NCI-H524 (cell line): ENCODE measurements at places on chromosomes 11 and 22.

- no peak for DNase-seq
Measured at GRCh38 chr11:34773211-34773610, 143.0 kb downstream of the APIP start.

DNA sequence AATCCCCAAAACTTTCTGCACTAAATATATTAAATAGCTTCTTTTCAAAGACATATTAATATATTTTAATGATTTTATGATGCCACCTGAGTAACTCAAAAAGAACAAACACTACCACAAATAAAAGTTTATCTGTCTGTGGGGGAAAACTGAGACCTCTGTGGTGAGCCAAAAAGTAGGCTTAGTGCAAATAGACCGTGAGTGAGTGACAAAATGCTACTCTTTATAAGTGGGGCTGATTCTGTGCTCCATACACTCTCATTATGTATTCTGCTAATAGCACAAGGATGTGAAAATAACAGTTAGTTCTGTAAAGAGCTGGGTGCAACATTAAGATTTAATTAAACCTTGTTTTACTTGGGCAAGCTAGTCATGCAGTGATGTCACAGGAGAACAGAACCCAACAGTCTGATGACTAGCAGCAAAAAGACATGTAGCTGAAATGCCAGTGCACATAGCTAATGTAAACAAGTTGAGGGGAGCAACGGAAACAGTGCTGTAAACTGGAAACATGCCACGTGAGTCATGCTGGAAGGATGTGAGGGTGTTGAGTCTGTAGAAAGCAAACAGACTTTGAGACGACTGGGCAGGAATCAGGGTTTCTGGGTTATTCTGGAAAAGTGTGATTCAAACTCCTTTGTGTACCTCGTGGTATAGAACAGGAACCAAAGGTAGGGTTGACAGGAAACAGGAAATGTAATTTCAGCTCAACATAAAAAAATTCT lies 1130.4 kb downstream of the LRRC4C start:
- DNase-seq = no peak

DNA sequence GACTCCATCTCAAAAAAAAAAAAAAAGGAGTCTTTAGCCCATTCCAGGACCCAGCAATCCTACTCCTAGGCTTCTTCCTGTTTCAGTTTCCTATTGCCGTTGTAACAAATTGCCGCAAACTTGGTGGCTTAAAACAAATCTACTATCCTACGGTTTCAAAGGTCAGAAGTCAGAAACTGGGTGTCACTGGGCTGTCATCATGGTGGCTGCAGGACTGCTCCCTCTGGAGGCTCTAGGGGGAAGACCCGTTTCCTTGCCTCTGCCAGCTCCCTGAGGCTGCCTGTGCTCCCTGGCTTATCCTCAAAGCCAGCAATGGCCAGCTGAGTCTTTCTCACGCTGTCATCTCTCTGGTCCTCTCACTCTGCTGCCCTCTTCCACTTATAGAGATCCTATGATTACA lies 8.7 kb upstream of the DAGLA start:
- DNase-seq = no peak

DNA sequence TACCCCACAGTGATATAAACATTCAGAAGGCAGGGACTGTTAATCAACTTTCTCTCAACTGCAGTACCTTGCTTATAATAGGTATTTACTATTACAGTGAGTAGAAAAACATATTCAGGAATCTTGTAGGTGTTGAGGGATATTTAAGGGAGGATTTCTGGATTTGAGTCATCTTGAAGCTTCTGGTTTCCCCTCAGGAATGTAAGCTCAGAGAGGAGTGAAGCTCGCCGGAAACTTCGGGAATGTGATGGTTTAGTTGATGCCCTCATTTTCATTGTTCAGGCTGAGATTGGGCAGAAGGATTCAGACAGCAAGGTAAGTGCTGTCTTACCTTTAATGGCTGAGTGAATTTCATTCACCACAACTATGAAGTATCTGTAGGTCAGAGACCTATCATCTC lies 42.9 kb downstream of the CTNND1 start:
- DNase-seq = no peak

GRCh38 chr11:128956401-128957201 lies 13.9 kb upstream of the TP53AIP1 start:
- peak; percentile 31 for DNase-seq

- DNase-seq = no peak
Measured at GRCh38 chr11:117412176-117412575, 84.5 kb downstream of the CEP164 start.

DNA sequence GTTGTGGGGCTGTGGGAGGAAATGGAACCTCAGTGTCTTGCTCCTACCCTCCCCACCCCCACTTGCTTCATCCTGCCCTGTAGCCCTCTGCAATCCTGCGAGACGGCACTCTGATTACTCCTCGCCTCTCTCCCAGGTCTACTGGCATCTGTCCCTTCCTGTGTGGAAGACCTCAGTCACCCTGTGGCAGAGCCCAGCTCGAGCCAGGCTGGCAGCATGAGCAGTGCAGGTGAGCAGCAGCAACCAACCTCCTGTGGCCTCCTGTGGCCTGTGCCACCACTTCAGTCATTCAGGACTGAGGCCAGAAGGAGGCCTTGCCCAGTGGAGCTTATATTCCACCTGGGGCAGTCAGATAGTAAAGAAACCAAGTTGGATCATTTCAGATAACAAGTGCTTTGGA lies 14.7 kb upstream of the MAPK8IP1 start:
- DNase-seq = no peak

DNA sequence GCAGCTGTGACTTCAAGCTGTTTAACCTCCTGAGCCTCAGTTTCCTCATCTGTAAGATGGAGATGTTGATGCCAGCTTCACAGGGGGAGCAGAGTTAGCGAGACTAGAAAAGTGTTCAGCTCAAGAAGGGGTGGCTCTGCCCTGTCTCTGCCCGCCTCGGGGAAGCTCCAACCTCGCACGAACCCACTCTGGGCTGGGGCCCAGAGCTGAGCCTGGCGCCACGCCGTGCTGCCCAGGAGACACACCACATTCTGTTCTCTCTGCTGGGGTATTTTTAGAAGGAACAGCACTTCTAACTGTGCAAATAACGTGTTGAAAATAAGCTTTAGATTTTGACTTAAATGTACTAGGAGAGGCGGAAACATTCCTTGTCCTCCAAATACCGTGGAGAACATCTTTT lies 74.1 kb downstream of the PHF21B start:
- DNase-seq = no peak

- DNase-seq = no peak
Measured at GRCh38 chr11:75315439-75315805, 36.0 kb downstream of the ARRB1 start.

GRCh38 chr11:37721485-37721884 lies 1123.4 kb upstream of the RAG2 start:
- DNase-seq = no peak

DNA sequence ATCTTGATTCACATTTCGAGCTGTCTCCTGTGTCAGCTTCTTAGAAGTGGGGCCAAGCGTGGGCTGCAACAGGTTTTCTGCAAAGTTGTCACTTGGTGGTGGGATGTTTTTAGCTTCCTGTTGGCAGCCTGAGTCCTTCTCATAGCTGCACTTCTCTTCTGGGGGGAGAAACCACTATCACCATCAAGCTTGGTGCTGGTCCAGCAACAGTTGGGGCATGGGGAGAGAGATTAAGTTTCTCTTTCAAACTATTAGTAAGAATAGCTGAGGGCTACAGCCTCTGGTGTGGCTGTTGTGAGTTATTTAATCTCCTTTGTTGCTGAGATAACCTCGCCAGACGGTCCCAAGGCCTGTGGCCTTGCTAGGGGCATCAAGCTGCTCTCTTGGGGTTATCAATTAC lies 123.3 kb upstream of the CRYBB3 start:
- no peak for DNase-seq

DNA sequence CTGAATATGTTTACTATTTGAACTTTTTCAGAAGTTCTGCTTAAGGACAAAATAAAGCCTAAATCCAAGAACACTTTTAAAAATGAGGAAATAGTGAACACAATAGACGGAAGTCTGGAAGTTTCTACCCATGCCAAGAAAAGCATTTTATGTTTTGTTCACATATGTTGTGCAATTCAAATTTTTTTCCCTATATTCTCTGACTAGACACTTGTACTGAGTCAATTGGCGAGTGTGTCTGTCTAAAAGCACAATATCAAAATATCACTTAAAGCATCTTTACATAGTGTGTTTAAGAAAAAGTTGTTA lies 29.2 kb downstream of the INCENP start:
- no peak for DNase-seq

- DNase-seq = no peak
Measured at GRCh38 chr11:20536784-20537183, 62.6 kb upstream of the SLC6A5 start.

DNA sequence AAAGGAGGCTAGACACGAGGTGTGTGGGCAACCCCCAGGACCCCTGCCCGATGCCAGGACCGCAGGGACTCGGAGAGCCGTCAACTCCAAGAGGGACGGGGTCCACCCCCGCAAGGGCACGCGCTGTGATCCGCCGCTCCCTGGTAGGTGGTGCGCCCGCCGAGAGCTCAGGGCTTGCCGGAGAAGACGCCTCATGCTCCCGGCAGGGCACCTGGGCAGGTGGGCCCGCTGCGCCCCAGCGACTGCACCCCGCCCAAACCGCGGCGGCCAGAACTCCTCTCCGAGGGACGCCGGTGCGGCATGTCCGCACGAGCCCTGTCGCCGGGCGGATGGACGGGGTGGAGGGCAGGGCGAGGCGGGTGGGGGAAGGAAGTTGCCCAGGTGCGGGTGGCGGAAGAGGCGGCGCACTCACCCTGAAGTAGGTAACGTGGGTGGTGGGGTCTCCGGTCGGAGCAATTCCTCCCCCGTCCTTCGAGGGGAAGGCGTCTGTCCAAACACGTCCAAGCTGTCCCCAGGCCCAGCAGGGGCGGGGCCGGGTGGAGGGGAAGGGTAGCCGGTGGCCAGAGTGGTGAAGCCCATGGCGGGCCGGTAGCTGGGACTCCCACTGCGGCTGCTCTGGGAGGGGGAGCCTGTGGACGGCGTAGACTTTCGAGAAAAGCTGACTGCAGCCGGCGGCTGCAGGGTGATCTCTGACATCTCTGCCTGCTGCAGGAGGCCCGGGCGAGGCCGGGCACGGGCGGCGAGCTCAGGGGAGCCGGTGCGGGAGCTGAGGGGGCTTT lies 37.2 kb downstream of the IGSF9B start:
- no peak for DNase-seq

GRCh38 chr11:36037031-36037430 lies 93.2 kb downstream of the LDLRAD3 start:
- no peak for DNase-seq

- DNase-seq = no peak
Measured at GRCh38 chr11:68327586-68328370, 15.4 kb downstream of the LRP5 start.
